AG10803 (cell line): ENCODE measurements at places on chromosomes 7 and 10.

- DNase-seq: no peak
These were observed 52.9 kb downstream of the NRAP start for GRCh38 chr10:113610631-113611601.

DNA sequence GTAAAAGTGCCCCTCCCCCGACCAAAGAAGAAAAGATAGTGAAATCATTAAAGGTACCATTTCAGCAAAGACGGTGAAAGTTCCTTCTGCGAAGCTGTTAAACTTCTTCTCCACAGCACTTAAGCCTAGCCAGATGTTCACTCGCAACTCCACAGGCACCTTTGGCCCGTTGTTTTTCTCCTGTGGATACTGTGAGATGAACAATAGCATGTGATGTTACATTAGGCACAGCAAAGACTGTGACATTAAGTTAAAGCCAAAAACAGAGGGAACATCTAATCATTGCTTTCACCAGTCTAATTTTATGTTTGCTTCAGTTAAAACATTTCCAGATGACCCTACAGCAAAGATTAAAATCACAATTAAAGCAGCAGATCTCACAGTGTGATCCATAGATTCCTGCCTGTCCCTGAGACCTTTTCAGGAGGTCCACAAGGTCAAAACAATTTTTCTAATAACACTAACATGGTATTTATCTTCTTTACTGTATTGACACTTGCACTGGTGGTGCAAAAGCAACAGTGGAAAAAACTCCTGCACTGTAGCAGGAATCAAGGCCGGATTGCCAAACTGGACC is 112.5 kb downstream of the MYOF start:
- no peak for DNase-seq

- no peak for DNase-seq
These were observed 112.1 kb downstream of the FAM53B start for GRCh38 chr10:124632064-124632531.

DNA sequence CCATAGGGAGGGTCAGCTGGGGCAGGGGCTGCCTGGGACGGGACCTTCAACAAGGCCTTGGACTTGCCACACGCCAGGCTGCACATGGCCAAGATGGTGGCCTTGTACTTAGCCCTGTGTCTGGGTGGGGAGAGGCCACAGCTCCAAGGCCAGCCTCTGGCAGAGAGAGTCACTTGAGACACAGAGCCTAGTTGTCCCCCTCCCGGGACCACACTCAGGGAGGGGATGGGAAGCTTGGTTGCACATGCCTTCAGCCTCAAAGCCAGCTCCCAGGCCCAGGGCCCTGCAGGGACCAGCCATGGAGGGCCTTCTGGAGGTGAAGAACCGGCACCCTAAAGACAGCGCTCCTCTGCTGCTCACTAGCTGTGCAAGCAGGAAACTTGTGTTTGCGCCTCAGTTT is 16.7 kb downstream of the MMRN2 start:
- no peak for DNase-seq

DNA sequence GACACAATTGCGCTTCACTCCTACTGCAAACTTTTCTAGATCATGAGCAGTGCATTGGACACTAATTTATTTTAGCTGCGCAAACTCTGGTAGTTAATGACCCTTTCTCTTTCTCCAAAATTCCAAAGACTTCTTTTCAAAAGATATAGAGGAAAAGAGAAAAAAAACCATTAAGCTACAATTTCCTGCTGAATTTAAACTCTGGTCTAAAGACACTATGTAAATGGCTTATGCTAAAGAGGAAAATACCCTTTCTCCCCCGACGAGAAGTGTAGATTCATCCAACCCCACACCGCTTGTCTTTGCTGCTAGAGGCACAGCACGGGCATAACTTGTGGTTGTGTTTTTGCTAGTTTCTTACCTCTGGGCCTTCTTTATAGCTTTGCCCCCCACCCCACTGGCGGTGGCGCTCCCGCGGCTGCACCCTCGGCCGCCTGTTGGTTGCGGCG is 84.1 kb downstream of the SNX10 start:
- DNase-seq: no peak

DNA sequence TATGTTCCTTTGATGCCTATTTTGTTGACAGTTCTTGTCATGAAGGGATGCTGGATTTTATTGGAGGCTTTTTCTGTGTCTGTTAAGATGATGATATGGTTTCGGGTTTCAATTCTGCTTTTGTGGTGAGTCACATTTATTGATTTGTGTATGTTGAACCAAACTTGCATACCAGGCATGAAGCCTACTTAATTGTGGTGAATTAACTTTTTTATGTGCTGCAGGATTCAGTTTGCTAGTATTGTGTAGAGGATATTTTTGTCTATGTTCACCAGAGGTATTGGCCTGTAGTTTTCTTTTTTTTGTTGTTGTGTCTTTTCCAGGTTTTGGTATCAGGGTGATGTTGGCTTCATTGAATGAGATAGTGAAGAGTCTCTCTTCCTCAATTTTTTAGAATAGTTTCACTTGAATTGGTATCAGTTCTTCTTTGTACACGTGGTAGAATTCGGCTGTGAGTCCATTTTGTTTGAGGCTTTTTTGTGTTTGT is 345.9 kb downstream of the KIF20B start:
- DNase-seq: no peak

- DNase-seq: no peak
These were observed 24.5 kb downstream of the UNCX start for GRCh38 chr7:1257221-1257620.

GRCh38 chr7:1707756-1708595 is 37.9 kb downstream of the ELFN1 start:
- DNase-seq: no peak

DNA sequence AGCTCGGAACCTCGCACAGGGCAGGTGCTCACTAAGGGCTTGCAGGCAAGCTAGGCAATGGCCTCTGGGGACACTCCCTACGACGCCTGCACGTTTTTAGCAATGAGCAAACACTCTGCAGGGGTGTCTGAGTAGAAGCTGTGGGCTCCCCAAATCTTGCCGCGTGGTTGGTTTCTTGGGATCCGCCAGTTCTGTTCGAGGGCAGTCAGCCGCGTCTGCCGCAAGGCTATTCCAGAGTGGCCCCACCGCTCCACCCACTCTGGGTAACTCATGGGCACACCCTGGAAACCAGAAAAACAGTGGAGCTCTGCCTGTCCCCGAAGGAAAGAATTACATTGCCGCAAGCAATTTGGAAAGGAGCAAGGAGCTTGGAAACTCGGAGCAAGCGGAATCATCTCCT is 189.3 kb upstream of the LYZL2 start:
- peak; percentile 82 for DNase-seq

GRCh38 chr10:77120012-77120411 is 517.6 kb downstream of the KCNMA1 start:
- DNase-seq: no peak

GRCh38 chr7:130622866-130623265 is 45.7 kb downstream of the COPG2 start:
- peak; percentile 6 for DNase-seq

GRCh38 chr7:155964543-155964942 is 152.3 kb upstream of the SHH start:
- no peak for DNase-seq

DNA sequence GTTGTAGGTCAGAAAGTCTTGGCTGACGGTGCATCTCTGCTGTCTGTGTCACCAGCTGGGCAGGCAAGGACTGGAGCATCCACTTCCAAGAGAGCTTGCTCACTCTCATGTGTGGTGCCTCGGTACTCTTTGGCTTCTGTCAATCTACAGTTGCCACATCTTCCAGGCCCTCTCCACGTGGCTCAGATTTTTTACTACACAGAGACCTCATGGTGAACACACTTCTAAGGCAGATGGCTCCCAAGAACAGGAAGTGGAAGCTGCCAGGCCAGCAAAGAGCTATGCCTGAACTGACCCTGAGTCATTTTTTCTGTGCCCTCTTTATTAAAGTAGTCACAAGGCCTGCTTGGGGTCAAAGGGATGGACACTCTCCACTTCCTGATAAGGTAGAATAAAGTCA is 351.5 kb upstream of the AUTS2 start:
- DNase-seq: peak; percentile 31

DNA sequence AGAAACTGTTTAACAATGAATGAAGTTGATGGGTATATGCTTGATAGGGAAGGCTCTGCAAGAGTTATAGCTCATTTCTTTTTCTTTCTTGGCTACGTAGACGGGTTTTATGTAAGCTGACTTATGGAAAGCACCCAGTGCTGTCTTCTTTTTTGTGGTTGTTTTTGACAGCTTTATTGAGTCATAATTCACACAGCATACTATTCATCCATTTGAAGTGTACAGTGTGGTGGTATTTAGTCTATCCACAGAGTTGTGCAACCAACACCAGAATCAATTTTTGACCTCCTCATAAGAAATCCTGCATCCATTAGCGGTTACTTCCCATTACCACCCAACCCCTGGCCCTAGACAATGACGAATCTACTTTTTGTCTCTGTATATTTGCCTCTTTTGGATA is 240.6 kb upstream of the KIAA1217 start:
- DNase-seq: no peak

GRCh38 chr10:81145975-81146374 is 608.3 kb downstream of the SH2D4B start:
- no peak for DNase-seq

GRCh38 chr7:43782768-43783555 is 24.5 kb downstream of the BLVRA start:
- no peak for DNase-seq

DNA sequence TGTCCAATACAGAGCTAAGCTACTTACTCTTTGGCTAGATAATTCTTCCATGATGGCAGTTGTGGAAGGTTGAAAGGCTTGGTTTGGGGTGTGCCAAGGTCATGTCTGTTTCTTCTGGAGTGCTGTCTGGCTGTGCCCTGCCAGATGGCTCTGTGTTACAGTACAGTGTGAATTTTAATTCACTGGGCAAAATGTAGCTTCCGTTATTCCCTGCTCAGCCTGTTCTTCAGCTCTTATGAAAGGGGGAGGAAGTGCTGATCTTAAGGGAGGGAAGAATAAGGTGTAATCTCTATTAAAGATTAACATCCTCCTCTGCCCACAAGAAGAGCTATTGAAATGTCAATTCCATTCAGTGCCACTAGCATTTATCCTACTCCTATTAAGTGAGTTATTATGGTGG is 52.2 kb downstream of the SND1 start:
- DNase-seq: no peak

DNA sequence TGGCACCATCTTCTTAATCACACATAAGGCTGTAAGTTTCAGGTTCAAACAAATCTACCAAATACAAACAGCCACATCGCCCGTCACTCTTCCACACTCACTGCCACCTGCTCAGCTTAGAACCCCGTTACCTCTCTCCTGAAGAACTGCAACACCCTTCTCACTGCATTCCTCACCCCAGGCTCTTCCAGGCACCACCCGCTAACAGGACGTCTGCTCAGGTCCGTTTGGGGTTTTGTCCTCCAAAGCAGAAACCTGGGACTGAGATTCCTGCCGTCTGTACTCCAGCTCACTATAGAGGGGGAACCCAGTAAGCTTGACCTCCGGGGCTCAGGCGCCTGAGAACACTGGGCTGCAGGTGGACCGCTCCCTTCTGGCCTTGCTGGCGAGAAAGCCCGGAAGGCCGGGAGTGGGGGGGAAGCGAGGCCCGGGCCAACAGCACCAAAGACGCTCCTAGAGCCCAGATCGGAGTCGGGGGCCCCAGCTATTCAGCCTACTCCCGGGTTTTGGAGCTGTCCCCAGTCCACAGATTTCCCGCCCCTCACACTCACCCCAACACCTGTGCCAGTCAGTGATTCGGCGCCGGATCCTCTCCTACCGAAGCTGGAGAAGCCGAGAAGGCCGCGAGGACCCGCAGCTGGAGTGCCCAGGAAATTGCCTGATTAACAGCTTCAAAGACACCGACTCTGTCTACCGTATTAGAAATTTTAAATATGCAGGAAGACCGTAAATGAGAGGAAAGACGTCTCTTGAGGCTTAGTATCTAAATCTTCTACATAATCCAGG is at the start of gene AP3M1:
TSS of gene AP3M1 (minus strand) at position 625 of the 786 bp plus-strand sequence. CDS start 12,449 bp downstream, outside the sequence.
- no peak for DNase-seq

DNA sequence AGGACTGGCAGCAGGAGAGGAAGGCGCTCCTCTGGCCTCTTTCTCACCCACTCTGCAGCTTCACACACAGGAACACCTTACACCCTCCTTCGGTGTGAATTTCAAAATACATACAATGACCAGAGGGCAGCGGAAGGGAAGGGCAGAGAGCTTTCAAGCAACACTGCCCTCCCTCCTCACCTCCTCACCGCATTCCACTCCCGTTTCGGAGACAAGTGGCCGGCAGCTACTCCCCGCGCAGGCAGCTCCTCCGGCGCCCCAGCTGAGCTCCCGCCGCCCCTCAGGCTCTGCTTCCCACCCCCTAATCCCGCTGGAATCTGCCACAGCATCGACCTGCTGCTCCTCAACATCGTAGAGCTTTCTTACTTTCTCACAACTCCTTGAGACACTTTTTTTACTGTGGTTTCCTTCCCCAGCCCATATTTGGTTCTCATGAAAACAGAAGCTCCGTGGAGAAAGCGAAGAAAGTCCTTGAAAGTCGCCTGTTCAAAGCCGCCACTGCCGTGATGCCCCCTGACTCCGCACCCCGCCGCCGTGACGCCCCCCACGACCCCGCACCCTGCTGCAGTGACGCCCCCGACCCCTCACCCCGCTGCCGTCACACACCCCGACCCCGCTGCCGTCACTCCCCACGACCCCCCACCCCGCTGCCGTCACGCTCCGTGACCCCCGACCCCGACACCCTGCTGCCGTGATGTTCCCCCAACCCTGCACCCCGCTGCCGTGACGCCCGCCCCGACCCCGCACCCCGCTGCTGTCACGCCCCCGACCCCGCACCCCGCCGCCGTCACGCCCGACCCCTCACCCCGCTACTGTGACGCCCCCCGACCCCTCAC is 14.6 kb upstream of the GPER1 start:
- no peak for DNase-seq

- no peak for DNase-seq
These were observed 100.3 kb downstream of the TNS3 start for GRCh38 chr7:47481541-47482012.

GRCh38 chr7:92762851-92763250 is 73.5 kb downstream of the CDK6 start:
- no peak for DNase-seq

GRCh38 chr10:43952760-43953159 is 304.1 kb upstream of the ZNF32 start:
- no peak for DNase-seq

- DNase-seq: no peak
These were observed 78.0 kb downstream of the AUTS2 start for GRCh38 chr7:69676247-69676646.

GRCh38 chr10:33935350-33935749 is 600.9 kb upstream of the NRP1 start:
- no peak for DNase-seq

GRCh38 chr10:131081376-131081775 is 230.1 kb downstream of the TCERG1L start:
- DNase-seq: no peak

- no peak for DNase-seq
These were observed 83.4 kb downstream of the VOPP1 start for GRCh38 chr7:55488804-55489340.

- no peak for DNase-seq
These were observed 99.7 kb upstream of the SDK1 start for GRCh38 chr7:3201306-3201705.
